ENCODE measurements at places on chromosomes 5 and 9. TPM values are rescaled to one million over a fixed set of nuclear protein-coding genes. Genes with fewer than 3 reads are reported as not detected.

The NXNL2 gene
- 2.5 TPM for total RNA-seq

The ABLIM3 gene
- 75.5 TPM for total RNA-seq

The ADAMTS16 gene
- total RNA-seq = 2.6 TPM

The GRAMD2B gene
- 23.1 TPM for total RNA-seq

The PDE6A gene
- total RNA-seq = 0.58 TPM

The GPX3 gene
- total RNA-seq = 7.3 TPM

The PCDHGB2 gene
- total RNA-seq = 12.5 TPM

The IFNK gene
- not detected for total RNA-seq

The SLC25A46 gene
- total RNA-seq = 75.1 TPM
